Esophagus squamous epithelium (tissue), 5 donors: ENCODE measurements at places on chromosomes 5 and 9.

DNA sequence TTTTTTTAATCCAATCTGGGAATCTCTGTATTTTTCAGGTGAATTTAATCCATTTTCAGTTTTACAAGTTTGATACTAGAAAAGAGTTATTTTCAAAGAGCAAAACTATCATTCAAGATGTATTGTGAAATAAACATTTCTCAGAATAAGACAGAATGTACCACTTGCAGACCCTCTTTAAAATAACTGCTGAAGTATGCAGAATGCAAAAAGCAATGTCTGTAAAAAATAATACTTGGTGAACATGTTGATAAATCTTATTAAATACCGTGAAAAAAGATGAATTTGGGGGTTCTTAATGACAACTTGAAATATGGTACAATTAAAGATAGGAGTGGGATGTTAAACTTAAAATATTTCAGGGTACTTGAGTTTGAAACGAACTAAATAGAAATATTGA, 26.1 kb upstream of the RASA1 start:
- no peak for DNase-seq
- no peaks in the 10 kb centered on the region for H3K27me3 ChIP-seq
- H3K4me3 ChIP-seq, result no peak overlapping the region
- H3K27ac ChIP-seq, result no peak overlapping the region

GRCh38 chr9:109449036-109449798, 48.9 kb downstream of the PTPN3 start:
- H3K36me3 ChIP-seq, result peaks cover 22% of the 10 kb centered on the region
- H3K27me3 ChIP-seq, result no peaks in the 10 kb centered on the region
- H3K27ac ChIP-seq, result peak overlapping the region; percentile 65
- no peak overlapping the region for H3K4me3 ChIP-seq
- H3K4me1 ChIP-seq, result no peaks in the 10 kb centered on the region
- DNase-seq, result no peak

DNA sequence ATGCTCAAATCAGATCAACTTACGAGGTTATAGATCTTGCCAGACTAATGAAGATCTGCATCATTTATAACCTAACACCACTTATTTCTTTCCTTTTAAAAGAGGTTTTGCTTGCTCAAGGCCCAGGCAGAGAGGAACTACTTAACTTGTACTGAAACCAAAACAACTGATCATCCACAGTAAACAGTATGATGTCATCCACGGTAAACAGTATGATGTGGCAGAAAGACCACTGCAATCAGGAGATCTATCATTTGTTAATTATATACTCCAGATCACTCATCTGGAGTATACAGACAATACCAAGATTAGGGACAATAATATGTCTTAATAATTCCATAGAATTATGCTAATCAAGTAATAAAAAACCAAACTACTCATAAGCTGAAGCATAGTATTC, 116.8 kb downstream of the ADAMTS6 start:
- H3K36me3 ChIP-seq, result no peaks in the 10 kb centered on the region
- no peaks in the 10 kb centered on the region for H3K27me3 ChIP-seq
- H3K4me1 ChIP-seq, result no peaks in the 10 kb centered on the region
- no peak overlapping the region for H3K27ac ChIP-seq
- no peak for DNase-seq
- no peak overlapping the region for H3K4me3 ChIP-seq

DNA sequence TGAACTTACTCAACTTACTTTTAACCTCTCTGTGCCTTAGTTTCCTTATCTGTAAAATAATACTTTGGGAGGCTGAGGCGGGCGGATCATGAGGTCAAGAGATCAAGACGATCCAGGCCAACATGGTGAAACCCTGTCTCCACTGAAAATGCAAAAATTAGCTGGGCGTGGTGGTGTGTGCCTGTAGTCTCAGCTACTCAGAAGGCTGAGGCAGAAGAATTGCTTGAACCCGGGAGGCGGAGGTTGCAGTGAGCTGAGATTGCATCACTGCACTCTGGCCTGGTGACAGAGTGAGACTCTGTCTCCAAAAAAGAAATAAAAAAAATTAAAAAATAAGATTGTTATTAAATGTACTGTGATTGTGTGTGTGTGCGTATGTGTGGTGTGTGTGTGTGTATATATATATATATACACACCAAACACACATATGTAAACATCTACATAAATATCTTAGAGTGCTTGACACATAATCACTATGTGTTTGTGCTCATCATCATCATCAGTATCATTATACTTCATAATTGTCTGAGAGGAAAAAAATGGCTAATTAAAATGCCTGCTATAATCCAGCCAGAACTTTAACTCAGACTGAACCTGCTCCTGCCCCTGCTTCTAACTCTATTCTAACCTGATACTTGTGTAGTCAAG, 312.8 kb downstream of the FER start:
- H3K27me3 ChIP-seq, result no peaks in the 10 kb centered on the region
- DNase-seq, result no peak
- no peak overlapping the region for H3K27ac ChIP-seq
- no peaks in the 10 kb centered on the region for H3K36me3 ChIP-seq
- H3K4me1 ChIP-seq, result no peaks in the 10 kb centered on the region

DNA sequence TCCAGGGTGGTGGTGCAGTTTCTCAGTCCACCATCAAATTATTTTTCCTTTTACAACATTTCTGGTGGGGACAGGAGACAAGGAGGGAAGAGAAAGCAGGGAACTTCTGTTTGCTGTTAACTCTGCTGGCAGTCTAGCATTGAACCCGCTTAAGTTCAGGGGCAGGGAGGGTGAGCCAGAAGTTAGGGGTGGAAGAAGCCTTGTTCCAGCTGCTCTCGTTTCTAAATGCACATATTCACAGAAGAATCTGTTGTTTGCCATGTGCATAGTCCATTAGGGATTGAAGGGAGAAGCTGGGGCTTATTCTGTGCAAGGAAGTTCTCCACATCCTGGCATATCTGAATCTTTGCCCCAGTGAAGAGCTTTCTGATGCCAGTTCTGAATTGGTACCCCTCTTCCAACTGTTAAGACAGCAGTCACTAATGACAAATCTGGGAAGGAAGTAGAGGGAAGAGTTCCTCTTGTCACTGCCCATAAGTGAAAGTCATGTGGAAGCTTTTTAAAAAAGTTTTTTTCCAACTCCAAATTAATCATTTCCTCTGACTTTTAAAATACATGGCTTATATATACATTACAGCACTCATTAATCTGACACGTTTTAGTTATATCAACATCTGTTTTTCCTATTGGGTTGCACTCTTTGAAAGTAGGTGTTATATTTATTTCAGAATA, 32.6 kb upstream of the ACOT12 start:
- H3K27ac ChIP-seq, result peak overlapping the region; percentile 38
- peaks cover 4% of the 10 kb centered on the region for H3K4me1 ChIP-seq

DNA sequence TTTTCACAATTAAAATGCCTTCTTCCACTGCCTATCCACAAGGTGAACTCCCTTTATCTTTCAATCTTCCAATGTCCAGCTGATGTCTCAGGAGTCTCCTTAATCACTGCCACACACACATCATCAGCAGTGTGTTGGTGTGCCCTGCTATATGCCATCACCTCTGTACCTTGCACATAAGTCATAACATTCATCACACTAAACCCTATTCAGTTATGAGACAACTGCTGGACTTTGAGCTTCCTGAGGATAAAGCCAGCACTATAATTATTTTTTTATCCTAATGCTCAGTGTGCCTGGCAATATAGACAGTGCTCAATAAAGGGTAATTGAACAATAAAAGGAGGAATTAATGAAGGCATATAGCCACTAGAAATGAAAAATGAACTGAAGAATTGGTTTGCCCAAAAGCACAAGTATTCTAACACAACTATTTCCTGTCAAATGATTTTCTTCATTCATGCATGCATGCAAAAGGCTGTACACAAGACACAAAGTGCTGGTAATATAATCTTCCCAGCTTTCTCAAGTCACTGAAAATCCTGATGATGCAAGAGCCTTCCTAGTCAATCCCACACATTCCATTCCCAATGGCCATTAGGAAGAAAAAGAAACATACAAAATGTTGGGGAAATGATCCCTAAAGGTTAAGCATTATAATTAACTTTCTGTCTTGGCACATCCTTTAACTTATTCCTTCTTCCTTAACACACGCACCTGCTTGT, 32.4 kb downstream of the LPAR1 start:
- H3K36me3 ChIP-seq, result no peaks in the 10 kb centered on the region
- no peak for DNase-seq
- no peak overlapping the region for H3K27ac ChIP-seq
- H3K4me1 ChIP-seq, result no peaks in the 10 kb centered on the region
- H3K4me3 ChIP-seq, result no peak overlapping the region

GRCh38 chr5:142779163-142779840, 9.1 kb downstream of the ARHGAP26 start:
- H3K4me3 ChIP-seq, result no peak overlapping the region
- peaks cover 30% of the 10 kb centered on the region for H3K4me1 ChIP-seq
- H3K36me3 ChIP-seq, result no peaks in the 10 kb centered on the region
- no peaks in the 10 kb centered on the region for H3K27me3 ChIP-seq

DNA sequence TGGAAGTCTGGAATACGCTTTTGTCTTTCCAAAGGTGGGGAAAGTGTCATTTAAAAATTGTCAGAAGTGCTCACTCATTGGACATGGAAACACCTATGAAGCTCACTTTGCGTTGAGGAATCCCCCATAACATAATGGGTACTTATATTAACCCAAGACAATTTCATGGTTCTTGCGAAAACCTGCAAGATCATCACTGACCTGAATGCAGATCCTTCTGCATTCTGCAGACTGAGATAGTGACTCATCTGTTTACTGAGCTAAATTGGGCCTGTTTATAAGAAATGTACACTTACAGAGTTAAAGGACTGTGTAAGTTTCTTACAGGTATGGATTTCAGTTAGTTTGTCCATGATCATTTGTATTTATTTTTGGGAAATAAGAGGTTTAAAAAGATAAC, 153.0 kb downstream of the HMHB1 start:
- H3K36me3 ChIP-seq, result no peaks in the 10 kb centered on the region
- H3K4me3 ChIP-seq, result no peak overlapping the region
- H3K4me1 ChIP-seq, result no peaks in the 10 kb centered on the region
- H3K27ac ChIP-seq, result no peak overlapping the region
- DNase-seq, result no peak

DNA sequence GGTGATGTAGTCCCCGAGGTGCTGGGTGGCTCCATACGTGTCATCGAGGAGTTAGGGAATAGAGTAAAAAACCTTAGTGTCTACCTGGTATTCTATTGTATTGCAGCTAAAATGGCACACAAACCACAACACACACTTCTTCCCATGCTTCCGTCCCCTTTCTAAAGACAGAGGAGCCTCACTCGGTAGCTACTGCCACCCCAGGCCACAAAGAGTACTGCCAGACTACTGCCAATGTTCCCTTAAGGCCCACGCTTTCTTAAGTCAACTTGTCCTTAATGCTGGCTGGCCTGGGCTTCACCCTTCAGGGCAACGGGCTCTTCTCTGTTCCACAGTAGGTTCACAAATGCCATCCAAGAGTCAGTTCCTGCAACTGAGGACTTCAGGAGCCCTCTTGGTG, 673.0 kb downstream of the ELAVL2 start:
- H3K4me3 ChIP-seq, result no peak overlapping the region
- no peak for DNase-seq
- H3K27ac ChIP-seq, result no peak overlapping the region
- H3K36me3 ChIP-seq, result no peaks in the 10 kb centered on the region
- no peaks in the 10 kb centered on the region for H3K4me1 ChIP-seq
- H3K27me3 ChIP-seq, result no peaks in the 10 kb centered on the region

DNA sequence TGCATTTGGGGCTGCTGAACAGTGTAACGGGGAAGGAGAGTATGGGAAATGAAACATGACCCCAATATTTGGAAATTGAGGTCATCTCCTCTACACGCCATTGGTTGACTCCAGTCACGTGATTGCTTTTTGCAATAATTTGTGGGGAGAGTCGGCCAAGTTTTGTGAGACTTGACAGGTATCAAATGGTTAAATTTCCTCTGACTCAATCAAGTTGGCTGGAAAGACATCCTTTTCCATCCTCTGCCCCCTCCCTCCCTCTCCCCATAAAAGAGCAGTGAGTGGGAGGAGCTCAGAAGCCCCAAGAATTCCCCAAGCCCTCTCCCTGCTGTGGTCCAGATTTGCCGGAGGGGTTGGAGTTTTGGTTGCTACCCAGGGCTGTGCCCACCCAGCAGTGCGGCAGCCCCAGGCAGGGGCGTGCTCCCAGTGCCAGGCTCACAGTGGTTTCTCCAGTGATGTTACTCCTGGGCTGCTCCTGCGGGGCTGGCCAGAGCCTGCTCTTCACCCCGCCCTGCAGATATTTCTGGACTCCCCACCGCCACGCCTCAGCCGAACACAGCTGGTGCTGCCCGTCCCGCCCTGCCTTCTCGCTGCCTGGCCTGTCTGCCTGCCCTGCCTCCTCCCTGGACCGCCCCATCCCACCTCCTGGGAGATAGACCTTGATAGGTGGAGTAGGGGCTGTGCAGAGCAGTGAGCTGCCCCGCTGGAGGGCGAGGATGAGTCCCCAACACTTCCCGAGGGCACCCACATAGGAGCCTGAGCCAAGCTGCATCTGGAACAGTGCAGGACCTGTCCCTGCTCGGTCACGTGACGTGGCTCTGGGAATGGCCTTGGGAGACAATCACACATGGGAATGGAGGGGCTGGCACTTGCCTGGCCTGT, 3.4 kb downstream of the COL5A1 start:
- H3K27ac ChIP-seq, result peak overlapping the region; percentile 26
- DNase-seq, result no peak
- peaks cover 88% of the 10 kb centered on the region for H3K4me1 ChIP-seq
- no peaks in the 10 kb centered on the region for H3K36me3 ChIP-seq

DNA sequence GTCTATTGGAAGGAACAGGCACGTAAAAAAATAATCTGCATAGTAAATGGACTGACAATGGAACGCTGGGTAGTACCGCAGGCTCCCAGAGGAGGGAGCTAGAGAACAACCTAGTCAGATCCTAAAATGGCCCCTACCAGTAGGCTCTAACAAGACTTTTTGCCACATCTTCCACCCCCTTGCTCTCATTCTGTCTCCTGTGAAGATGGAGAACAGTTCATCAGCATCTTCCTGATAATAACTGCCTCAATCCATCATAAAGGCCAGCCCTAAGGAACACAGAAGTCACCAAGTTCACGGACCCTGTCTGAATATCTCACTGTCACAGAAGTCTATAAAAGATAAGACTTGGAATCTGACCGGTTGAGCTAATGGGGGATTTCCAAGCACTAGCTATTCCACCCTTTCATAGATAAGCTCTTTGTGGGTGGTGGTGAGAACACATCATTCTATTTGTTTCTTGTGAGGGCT, 133.4 kb downstream of the SLC1A3 start:
- DNase-seq, result no peak
- H3K27me3 ChIP-seq, result no peaks in the 10 kb centered on the region
- H3K4me3 ChIP-seq, result no peak overlapping the region
- no peaks in the 10 kb centered on the region for H3K36me3 ChIP-seq
- H3K4me1 ChIP-seq, result peaks cover 8% of the 10 kb centered on the region

DNA sequence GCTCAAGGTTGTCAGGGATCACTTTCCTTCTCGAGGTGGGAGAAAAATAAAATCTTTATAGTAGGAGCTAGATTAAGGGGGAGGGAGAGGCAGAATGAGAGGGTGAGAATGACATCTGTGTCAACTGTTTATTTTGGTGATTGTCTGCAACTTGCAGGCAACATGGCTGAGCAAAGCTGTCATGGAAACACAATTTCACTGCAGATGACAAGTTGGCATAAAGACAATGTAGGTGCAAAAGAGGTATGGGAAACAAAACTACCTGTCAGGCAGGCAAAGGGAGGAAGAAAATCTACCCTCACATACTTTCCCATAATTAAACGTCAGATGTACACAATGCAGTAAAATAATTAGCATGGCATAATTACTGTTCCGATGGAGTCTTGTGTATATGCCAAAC, 167.4 kb downstream of the SLIT3 start:
- H3K36me3 ChIP-seq, result no peaks in the 10 kb centered on the region
- H3K27ac ChIP-seq, result no peak overlapping the region
- no peak for DNase-seq
